HEK293T (cell line): ENCODE measurements at places on chromosomes 16 and 17.

- DNase-seq: no peak
Observed at GRCh38 chr17:6162892-6163291, 92.7 kb downstream of the WSCD1 start.

DNA sequence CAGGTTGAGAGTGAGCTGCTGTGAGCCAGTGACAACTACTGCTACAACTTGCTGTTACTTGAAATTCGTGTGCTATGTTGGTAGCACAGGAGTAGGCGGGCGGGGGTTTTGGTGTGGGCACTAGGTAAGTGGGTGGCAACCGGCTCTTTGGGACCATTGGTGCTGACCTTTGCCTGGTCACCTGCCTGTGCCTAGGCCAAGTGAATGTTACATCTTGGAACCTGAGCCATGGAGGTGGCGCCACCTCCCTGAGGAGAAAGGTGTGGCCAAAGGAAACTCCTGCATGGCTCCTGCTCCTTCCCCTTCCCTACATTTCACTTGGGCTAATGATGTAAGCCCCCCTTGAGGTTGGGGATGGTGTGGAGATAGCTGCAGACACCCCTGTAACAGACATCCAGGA, 25.4 kb upstream of the ARHGAP23 start:
- DNase-seq: no peak

DNA sequence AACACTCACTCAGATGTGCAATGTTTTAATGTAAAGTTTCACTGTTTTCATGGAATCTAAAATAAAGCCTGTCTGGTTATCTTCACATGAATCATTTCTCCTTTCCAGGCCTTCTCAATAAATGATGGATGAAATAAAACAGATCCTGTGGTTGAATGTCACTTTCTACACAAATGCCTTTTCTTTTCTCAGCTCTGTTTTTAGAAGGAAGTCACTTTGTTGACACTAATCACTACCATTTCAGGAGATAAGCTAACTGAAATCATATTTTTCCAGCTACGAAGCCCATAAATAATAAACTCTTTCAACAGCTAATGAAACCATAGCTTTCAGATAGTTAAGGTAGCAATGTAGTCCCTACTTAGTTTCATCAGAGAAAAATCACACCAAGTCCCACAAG, 17.9 kb downstream of the NME2 start:
- DNase-seq: no peak

DNA sequence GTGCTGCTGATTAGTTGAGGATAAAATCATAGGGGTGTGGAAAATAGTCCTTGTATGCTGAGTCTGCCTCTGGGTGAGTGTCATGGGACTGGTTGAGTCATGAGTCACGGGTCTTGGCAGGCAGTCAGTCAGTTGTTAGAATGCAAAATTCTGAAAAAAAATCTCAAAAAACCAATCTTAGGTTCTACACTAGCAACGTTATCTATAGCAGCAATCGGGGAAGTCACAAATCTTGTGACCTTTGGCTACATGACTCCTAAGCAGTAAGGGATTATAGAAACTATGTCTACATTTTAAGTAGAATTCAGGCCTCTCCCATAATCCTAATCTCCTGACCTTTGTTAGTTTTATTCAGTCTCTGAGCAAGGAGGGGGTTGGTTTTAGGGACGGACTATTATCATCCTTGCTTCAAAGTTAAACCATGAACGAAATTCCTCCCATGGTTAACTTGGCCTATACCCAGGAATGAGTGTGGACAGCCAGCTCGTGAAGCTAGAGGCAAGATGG, 18.0 kb upstream of the PMFBP1 start:
- DNase-seq: no peak

GRCh38 chr16:66844342-66845079, at the start of gene CA7:
TSS of gene CA7 (plus strand) at chr16:66844414. CDS start at chr16:66844488, 74 bp downstream.
- DNase-seq: no peak

DNA sequence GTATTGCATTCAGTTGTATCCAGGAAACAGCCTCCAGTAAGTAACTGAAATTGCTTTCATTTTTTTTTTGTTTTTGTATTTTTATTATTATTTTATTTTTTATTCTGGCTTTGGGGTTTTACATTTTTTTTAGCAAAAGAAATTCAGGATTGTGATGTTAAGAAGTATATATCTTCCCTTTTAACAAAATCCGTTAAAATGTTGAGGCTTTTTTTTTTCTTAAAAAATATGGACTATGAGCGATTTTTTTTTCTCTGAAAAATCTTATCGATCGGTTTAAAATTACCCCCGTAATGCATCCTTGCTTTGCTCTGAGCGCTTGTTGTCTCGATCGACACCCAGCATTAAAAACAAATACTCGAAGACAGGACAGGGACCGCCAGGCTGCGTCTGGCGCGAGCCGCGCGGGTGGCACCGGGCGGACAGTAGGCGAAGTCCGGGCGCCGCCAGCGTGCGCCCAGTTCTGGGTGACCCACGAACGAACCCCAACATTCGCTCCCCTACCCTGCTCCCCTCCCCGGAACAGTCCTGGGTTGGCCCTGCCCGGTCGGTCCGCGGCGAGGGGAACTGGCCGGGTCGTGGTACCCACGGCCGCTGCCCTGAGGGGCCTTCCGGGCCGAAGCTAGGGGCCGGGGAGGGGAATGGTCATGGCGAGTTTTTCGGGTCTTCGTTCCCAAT, 482 bp downstream of the BAHCC1 start:
- DNase-seq: no peak

GRCh38 chr16:25951999-25952398, 260.2 kb downstream of the HS3ST4 start:
- no peak for DNase-seq

- no peak for DNase-seq
Observed at GRCh38 chr17:1379208-1379929, 20.7 kb downstream of the YWHAE start.

DNA sequence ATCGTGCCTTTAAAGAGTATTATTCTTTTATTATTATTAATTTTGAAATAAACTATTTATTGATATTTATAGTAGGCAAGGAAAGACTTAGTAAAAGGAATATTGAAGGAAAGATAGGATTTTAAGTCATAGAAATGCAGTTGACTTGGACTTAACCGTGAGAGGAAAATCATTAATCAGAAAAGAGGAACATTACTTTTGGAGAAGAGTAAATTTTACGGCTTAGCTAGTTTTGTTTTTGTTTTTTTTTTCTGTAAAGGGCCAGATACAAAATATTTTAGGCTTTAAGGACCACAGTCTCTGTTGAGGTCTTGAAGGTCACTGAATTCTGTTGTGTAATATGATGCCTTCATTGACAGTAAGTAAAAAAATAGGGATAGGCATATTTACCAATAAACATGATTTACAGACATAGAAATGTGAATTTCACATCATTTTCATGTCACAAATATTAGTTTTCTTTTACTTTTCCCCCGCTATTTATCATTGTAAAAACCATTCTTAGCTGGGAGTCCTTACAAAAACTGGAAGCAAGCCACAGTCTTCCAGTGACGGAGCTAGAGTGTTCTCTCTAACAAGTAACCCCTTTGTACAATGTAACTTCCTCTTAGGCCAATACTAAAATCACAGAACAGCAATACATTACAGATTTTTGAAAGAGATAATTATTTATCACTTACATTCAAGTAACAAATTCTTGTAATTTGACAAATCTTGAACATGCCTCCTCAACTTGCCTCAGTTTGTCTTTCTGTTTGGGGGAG, 2.3 kb upstream of the KCNJ16 start:
- DNase-seq: no peak

DNA sequence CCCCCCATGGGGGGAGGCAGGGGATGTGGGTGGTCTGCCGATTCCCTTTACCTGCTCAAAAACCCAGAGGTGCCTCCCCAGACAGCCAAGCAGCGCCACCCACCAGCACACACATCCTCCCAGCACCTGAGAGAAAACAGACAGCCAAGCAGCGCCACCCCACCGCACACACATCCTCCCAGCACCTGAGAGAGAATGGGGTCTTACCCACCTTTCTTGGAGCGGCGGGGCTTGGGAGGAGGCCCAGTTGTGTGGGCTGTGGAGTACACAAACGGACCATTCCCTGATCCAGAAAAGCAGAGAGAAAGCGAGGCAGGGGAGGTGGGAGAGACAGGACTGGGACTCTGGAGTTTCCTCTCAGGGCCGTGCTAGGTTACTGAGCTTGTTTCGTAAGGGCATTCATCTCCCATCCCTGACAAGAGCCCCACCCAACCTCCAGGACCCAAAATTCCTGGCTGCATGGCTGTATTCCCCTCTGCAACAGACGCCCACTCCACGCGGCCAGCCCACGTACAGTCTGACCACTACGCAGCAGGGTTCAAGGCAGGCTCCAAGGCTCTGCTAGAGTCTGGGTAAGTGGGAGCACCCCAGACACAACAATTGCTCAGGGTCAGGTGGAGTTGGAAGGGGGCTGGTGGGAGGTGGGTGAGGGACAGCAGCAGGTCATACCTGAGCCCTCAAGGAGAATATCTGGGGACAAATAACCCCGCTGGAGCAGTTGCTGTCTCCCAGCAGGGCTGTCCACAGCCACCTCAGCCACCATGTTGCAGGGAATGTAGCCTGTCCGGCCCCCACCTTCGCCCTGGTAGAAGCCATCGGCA, 22.3 kb downstream of the TSPOAP1 start:
- no peak for DNase-seq

DNA sequence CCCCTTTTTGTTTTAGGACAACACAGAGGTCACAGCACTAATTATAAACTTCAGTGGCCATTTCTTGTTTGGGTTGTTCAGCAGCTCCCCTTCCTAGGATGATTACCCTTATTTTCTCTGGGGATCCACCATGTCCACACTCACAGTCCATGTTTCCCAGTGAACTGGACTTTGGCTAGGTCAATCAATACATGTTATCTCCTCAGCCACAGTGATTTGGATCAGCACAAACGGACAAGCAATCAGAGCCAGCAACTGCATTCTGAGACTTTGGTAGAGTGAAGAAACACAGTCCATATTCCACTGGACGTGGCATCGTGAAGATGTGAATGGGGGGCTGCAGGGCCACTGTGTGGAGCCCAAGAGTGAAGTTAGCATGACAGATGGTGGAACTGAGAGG, 4.6 kb downstream of the TMEM220 start:
- DNase-seq: no peak

GRCh38 chr17:6994666-6995256, 1.1 kb upstream of the ALOX12 start:
- no peak for DNase-seq

GRCh38 chr16:81505011-81505661, 60.5 kb downstream of the CMIP start:
- DNase-seq: peak; percentile 27

GRCh38 chr17:40129498-40129897, 7.7 kb downstream of the MSL1 start:
- no peak for DNase-seq

DNA sequence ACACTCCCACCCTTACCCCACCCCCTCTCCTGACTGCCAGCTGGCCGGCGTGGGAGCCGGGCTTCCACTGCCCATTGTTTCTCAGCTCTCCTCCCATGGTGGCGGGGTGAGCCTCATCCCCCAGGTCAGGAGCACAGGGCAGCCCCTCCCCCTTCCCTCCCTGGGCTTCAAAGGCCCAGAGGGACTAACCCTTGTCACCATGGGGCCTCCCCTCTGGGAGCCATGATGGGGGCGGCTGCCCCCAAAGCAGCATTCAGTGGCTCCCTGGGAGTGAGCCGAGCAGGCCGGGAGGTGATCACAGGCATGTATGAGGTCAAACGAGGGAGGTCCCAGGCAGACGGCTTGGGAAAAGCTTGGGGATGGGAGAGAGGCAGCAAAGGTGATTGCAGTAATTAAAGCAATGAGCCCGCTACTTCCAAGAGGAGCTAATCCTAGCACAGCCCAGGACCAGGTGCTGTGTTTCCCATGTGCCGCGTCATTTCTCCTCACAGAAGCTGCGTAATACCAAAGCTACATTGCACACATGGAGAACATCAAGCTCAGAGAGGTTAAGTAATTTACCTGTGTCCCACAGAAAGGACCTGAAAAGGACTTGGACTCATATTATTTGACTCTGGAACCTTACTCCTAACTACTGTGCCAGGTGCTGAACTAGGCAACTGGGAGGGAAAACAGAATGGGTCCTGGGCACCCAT, 24.5 kb downstream of the CDK5RAP3 start:
- DNase-seq: no peak

DNA sequence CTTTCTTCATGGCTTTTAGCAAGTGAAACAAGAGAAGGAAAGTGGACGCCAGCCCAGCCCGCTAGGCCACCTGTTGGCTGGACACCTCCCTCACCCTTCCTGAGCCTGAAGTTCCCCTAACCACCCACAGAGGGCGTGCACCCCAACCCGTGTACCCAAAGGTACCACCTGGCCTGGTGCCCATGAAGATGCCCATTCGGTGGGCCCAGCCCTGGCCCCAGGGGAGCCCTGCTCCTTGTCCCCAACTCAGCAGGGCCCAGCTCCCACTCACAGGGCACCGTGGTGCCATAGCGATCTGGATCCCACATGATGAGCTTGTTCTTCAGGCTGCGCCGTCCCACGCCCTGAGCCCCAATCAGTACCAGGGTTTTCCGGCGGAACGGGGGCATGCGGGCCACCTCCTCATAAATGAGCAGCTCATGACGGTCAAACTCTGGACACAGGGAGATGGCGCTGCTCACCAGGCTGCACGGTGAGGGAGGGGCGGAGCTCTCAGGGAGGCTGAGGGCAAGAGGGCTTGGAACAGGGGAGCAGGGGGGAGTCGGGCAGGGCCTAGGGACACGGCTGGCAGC, 26.8 kb downstream of the MPP2 start:
- peak; percentile 69 for DNase-seq

DNA sequence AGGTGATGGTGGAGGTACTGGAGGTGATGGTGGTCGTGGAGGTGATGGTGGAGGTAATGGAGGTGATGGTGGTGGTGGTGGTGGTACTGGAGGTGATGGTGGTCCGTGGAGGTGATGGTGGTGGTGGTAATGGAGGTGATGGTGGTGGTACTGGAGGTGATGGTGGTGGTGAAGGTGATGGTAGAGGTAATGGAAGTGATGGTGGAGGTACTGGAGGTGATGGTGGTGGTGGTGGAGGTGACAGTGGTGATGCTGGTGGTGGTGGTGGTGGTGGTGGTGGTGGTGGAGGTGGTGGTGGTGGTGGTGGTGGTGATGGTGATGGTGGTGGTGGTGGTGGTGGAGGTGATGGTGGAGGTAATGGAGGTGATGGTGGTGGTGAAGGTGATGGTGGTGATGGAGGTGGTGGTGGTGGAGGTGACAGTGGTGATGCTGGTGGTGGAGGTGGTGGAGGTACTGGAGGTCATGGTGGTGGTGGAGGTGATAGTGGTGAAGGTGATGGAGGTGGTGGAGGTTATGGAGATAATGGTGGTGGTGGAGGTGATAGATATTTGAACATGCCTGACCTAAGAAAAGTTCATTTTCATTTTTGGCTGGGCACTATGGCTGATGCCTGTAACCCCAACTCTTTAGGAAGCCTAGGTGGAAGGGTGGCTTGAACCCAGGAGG, 55.0 kb downstream of the RNF213 start:
- DNase-seq: no peak

DNA sequence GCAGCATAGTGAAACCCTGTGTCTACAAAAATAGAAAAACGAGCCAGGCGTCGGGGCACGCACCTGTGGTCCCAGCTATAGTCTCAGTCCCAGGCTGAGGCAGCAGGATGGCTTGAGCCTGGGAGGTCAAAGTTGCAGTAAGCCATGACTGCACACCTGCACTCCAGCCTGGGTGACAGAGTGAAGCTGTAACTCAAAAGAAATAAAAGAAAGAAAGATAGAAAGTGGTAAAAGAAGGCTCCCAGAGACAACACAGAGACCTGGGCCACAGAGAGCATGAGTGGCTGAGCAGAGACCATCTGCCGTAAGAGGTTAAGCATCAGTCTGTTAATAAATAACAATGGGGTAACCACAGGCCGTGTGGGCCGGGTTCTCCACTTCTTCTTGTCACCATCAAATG, 15.3 kb upstream of the HEXD start:
- no peak for DNase-seq

- DNase-seq: no peak
Observed at GRCh38 chr16:82071421-82071820, 36.4 kb downstream of the HSD17B2 start.
